ENCODE measurements at places on chromosomes 7 and 10.

- no peak for DNase-seq
Observed at GRCh38 chr10:17033529-17034260, 95.9 kb downstream of the CUBN start.

- DNase-seq: no peak
Observed at GRCh38 chr10:110664483-110665420, 20.6 kb downstream of the RBM20 start.

DNA sequence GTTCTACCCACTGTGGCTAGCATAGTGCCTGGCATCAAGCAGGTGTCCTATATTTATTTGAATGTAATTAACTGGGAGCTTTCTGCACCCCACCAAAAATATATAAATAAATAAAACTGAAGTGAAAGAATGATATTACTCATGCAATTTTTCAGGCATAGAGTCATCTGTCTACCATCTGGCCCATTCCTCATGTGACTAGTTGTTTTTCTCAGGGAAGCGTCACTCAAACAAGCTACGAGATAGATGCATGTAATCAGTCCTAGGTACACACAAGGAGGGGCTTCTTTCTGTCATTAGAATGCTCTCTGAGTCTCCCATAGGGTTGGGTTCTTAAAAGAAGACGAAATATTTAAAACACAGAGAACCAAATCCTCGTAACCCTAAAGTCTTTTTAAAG lies 255.5 kb upstream of the KMT2E start:
- DNase-seq: no peak

DNA sequence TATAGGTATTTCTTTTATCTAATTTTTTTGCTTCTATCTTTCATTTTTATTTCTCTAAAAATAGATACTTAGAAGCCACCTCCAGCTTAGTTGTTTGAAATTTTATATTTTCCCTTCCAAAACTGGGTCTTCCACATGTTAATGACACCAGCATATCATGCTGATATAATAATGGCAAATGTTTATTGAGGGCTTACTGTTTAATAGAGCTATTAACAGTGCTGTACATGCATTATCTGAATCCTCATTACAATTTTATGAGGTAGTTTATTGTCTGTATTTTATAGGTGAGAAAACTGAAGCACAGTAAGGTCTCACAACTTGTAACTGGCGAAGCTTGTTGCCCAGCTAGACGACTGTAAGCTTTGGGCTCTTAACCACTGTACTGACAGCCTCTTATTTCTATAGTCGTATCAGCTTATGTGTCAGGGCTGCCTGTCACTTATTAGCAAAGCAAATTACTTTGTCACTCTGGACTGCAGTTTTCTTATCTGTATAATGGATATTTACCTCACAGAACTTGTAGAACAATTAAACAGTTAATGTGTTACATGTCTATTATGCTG lies 51.2 kb downstream of the ANKIB1 start:
- DNase-seq: no peak

DNA sequence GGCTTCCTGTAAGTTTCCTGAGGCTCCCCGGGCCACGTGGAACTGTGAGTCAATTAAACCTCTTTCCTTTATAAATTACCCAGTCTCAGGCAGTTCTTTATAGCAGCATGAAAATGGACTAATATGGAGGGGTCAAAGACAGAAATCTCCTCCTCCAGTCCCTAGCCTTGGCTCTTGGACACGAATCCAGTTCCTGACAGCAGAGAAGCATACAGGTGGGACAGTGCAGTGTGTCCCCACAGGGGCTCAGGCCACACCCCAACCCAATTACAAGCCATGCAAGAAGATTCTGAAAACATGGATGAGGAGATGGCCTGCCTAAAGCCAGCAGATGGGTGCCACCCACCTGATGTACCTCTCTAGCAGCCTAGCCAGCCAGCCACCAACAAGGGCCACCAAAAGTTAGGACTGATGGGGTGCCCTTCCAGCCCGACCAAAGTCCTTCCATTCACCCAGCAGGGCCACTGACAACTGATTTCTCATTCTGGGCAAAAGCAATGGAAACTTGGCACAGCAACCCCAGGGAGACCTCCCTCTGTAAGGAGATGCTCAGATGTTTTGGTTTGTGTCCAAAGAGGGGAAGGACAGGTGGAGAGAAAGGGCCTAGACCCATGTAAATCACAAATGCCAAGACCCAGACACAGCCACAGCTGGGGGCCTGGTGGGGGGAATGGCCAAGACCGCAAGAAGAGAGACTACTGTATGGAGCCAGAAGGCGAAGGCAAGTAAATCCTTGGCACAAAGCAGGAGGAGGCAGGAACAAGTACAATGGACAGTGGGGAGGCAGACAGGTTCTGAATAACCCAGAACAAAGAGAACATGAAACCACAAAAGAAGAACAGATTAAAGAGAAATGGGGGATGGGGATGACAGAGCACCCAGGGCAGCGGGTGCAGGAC lies 13.6 kb downstream of the GPRIN2 start:
- no peak for DNase-seq

- peak; percentile 9 for DNase-seq
Observed at GRCh38 chr7:106114716-106115383, 2.7 kb upstream of the SYPL1 start.

DNA sequence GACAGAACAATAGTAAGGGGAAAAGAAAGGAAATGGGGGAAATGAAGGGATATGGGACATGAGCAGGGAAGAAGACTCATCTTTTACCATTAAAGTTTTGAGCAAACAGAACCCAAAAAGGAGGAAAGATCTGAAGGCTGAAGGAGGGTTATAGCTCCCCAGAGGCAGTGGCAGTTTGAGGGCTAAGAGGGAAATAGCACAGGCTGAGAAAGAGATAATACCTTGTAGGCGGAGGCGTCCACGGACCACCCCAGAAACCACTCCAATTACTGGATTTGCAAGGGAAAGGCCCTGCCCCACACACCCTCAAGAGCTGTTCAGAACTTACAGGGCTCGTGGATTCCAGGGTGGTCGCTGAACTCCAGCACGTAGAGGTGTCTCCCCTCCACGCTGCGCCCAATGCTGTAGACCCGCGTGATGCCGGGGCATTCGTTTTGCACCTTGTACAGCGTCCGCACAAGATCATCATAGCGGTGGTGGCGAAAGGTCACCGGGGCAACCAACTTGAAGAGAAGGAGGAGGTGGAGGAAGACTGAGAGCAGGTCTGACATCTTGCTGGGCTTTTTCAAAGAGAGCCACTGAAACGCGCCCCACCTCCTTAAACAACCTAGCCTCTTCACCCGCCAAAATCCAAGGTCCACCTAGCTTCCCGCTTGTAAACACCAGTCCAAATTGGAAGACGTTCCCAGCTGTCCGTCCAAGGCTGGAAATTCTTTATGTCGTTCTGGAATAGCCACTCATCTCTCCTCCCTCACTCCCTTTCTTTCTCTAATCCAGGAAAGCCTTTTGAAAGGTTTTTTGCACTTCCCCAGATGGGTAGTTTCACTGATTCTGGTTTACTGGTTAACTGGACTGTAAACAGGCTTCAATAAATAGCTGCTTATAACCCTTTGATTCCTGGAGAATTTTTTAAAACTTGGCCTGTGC lies at the start of gene CPN1:
TSS of gene CPN1 (minus strand) at position 795 of the 927 bp plus-strand sequence. CDS start at position 551, 244 bp downstream.
- DNase-seq: no peak

GRCh38 chr7:41261080-41261479 lies 441.8 kb downstream of the INHBA start:
- DNase-seq: no peak

DNA sequence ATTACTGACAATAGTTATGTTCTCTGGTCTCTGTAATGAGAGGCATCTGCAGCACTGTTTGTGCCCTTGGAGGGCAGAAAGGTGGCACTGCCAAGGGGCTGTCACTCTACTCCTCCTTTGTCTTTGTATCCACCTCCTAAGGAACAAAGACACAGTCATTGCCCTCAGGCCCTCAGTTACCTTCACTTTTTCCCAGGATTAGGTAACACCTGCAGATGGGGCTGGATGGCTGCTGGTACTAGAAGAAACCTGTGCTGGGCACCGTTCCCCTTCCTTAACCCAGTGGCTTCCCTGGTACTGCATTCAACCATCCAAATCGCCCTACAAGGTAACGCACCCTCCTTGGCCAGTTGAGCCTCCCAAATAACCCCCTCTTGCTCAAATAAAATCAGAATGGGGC lies 246.9 kb upstream of the NEBL start:
- DNase-seq: no peak

DNA sequence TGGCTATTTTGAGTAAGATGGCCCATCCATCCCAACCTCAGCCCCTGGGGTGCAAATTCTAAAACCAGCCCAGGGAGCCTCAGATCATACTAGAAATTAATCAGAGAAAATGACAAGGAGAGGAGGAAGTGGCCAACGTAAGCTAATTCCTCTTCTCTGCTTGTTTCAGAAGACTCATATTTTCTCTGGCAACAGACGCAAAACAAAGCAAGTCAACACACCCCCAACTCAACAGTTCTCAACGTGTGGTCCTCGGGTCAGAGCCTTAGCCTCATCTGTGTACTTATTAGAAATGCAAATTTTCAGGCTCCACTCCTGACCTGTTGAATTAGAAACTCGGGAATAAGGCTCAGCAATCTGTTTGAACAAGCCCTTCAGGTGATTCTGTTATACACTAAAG lies 413.9 kb upstream of the AUTS2 start:
- DNase-seq: no peak

- DNase-seq: peak; percentile 3
Observed at GRCh38 chr7:144437370-144438191, 34.1 kb upstream of the NOBOX start.

- no peak for DNase-seq
Observed at GRCh38 chr7:47783456-47784223, 164.6 kb downstream of the PKD1L1 start.

Data from stimulated activated CD8-positive, alpha-beta memory T cell treated with anti-CD3 and anti-CD28 coated beads, Interleukin-4, amount 100 ng/mL, for 1 hour (primary cell).